CD4-positive, alpha-beta T cell treated with Interferon gamma for 1 hour (primary cell): ENCODE measurements at places on chromosomes 16 and 17.

- no peak for DNase-seq
These were observed 425.3 kb downstream of the CA10 start for GRCh38 chr17:51733166-51733565.

DNA sequence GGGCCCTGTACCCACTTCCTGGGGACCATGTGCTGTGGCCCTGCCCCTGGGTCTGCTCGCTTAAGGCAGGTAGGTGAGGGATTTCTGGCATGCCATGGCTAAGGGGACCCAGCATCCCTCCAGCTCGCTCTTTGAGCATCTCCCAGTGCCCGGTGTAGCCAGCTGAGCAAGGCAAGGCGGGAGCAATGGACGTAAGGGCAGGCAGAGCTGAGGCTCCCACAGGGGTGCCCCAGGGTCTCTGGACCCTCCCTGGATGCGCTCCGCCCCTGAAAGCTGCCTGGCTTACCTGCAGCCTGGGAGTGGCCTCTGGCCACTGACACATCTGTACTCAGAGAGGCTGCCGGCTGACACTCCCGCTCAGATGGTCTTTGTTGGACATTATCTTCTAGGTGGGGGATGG is 189.9 kb downstream of the IRF8 start:
- DNase-seq = no peak

- no peak for DNase-seq
These were observed 4.3 kb downstream of the TRAF4 start for GRCh38 chr17:28747801-28748750.

GRCh38 chr17:279776-280175 is 72.8 kb downstream of the RPH3AL start:
- no peak for DNase-seq

GRCh38 chr17:17079761-17080160 is 37.5 kb downstream of the MPRIP start:
- no peak for DNase-seq

DNA sequence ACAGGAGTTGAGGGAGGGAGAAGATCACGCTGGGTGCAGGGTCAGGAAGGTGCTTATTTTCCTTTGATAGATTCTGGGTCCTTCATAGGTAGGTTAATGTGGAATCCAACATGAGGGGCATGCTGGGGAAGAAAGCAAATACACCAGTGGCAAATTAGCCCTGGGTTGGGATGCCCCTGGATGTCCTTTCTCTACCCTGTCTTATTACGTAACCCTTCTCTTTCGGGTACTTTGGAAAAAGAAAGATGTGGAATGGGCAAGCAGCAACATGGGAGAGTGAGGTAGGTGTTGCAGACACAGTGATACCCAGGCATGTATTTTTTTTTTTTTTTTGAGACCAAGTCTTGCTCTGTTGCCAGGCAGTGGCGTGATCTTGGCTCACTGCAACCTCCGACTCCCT is 9.1 kb downstream of the SLC7A6 start:
- no peak for DNase-seq

DNA sequence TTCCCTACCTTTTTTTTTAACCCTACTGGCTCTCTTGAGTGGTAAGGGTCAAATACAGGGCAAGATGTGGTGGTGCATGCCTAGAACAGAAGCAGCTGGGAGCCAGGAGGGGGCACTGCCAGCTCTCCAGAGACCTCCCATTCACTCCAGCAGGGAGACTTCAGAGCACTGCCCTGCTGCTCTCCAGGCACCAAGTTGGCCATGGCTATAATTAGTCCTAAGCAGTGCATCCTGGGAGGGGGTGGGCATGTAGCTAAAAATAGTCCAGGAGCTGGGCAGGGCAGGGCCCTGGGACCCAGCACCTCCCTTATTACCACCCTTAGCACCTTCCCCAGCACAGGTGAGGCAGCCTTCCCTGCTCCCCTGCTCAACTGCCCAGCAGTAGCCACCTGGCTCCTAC is 3.5 kb downstream of the CORO6 start:
- no peak for DNase-seq

- DNase-seq = peak; percentile 32
These were observed 22.5 kb upstream of the ENPP7 start for GRCh38 chr17:79707931-79708891.

- DNase-seq = no peak
These were observed 219.5 kb downstream of the NTN1 start for GRCh38 chr17:9240659-9241370.

DNA sequence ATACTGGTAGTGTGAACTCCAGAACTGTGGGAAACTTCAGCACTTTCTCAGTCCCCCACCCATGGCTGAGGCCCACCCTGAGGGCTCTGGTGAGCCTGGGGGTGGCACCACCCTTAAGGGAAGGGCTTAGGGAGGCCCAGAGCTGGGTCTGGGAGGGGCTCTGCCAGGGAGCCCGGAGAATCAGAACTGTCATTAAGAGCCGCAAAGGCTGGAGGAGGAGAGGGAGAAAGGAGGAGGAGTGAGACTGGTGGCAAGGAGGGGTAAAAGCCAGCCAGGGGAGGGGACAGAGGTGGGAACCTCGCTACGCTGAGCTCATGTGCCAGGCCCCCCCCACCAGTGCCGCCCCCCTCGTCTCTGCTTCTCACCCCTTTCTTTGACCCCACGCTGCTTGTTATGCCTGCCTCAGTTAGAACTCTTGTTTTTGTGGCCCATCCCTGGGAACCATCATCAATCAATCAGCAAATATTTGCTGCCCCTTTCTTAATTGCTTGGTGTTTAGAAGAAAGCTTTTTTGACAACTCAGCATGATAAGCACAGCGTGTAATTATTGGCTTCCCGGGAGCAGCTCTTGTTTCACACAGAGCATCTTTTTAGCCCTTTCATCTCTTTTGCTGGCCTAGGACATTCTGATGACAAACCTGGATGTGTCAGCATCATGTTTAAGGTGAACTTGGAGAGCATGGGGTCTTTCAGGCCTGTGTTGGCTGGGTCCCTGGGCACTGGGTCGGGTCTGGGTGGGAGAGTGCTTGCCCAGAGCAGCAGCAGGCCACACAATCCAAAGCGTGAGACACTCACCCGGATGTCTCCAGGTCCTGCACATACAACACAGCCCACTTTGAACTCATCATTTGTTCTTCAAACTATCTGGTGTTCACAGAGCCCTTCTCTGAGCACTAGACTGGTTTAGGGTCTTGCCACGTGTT is 77.7 kb downstream of the NETO2 start:
- no peak for DNase-seq

- no peak for DNase-seq
These were observed 56.4 kb upstream of the IRX3 start for GRCh38 chr16:54342966-54343365.

- DNase-seq = no peak
These were observed 12.5 kb upstream of the TMED6 start for GRCh38 chr16:69364088-69364487.

DNA sequence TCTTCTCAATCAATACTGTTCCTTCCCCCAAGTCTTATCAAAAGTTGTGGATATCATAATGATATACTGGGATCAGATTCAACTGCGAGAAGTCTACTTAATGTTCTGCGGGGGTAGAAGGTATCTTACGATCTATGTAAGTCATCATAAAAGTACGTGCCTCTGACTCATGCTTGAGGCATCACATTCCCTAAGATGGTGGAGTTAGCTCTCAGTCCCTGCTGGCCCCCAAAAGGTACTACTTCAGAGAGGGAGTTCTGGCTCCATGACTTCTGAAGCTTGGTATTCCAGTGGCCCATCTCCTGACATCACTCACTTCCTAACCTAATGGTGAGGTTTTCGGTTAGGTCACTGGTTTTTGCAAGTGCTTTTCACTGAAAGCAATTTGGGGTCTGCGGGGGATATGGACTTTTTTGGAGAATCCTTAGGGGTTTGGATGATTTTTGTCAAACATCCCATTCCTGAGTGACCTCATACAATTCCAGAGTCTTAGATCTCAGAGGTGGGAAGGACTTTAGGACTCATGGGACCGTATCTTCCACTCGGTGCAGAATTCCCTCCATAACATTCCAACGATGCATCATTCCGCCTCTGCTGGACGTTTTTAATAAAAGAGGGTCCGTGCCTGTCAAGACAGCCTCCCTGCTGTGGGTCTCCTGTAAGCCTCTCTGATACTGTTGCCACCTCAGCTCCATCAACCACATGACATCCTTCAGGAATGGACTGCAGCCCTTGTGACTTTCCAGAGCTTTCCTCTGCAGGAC is 74.3 kb downstream of the DYNLRB2 start:
- no peak for DNase-seq

- DNase-seq = no peak
These were observed 21.7 kb downstream of the ATP6V0D1 start for GRCh38 chr16:67459066-67459860.

DNA sequence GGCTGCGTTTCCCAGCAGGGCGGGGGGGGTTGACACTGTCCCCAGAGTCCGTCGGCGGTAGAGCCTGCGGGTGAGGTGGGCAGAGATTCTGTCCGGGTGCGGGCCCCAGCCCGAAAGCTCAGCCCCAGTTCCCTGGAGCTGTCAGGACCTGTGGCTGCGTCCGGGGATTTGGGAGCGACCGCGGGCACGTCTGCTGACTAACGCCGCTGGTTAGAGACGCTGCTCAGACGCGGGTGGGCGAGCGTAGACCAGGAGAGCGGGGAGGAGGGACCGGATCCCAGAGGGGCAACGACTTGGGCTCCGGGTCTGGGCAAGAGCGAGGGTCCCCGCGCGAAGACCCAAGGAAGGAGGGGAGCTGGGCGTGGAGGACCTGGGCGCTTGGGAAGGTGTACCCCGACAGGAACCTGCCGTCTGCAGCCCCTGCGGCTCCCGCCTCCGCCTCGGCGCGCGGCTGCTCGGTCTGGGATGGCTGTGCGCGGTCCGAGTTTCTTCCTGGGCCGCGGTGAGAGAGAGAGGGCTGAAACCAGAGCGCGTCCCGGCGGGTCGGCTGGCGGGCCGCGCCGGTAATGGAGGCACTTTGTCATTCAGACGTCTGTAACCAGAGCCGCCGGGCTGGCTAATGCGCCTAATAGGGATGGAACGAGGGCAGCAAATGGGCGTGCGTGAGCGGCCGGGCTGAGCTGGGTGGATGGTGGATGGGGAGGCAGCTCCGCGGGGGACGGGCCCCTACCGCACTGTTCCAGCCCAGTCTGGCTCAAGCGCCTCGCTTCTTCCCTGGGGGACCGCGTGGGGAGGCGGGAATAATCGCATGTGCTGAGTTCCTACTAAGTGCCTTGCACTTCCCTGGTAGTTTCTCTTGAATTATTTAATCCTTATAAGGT is 2.3 kb downstream of the NGFR start:
- DNase-seq = no peak
